Body of pancreas (tissue), 4 donors: ENCODE measurements at places on chromosomes 5 and 9.

- no peak for DNase-seq
Measured at GRCh38 chr9:20307621-20308020, 314.7 kb downstream of the MLLT3 start.

GRCh38 chr5:36646507-36647023 is 40.2 kb downstream of the SLC1A3 start:
- DNase-seq, result no peak

- no peak for DNase-seq
Measured at GRCh38 chr5:154479160-154479943, 1.3 kb upstream of the HAND1 start.

DNA sequence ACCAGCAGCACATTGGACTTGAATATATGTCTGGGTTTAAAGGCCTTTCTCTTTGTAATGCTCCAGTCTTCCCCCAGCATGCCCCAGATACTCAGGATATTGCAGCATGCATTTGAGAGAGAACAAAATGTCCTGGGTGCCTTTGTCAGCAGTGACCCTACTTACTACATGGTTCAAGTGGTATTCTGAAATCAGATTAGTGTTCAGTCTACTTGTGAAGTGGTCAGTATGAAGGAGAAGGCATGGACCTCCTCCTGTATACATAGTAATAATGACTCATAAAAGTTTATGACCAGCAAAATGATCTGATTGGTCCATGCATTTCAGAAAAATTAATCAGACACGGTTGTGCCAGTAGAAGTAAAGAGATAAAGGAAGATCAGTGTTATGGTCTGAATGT is 25.4 kb downstream of the GPR21 start:
- no peak for DNase-seq

DNA sequence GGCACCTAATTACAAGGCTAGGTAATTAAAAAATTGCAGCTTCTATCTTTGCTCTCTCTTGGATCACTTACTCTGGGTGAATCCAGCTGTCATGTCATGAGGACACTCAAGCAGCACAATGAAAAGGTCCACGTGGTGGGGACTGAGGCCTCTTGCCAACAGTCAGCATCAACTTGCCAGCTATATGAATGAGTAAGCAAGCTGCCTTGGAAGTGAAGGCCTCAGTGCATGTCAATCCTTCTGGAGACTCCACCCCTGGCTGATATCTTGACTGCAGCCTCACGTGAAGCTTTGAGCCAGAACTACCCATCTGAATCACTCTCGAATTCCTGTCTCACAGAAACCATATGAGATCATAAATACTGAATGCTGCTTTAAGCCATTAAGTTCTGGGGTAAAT is 140.5 kb downstream of the SNX18 start:
- no peak for DNase-seq

DNA sequence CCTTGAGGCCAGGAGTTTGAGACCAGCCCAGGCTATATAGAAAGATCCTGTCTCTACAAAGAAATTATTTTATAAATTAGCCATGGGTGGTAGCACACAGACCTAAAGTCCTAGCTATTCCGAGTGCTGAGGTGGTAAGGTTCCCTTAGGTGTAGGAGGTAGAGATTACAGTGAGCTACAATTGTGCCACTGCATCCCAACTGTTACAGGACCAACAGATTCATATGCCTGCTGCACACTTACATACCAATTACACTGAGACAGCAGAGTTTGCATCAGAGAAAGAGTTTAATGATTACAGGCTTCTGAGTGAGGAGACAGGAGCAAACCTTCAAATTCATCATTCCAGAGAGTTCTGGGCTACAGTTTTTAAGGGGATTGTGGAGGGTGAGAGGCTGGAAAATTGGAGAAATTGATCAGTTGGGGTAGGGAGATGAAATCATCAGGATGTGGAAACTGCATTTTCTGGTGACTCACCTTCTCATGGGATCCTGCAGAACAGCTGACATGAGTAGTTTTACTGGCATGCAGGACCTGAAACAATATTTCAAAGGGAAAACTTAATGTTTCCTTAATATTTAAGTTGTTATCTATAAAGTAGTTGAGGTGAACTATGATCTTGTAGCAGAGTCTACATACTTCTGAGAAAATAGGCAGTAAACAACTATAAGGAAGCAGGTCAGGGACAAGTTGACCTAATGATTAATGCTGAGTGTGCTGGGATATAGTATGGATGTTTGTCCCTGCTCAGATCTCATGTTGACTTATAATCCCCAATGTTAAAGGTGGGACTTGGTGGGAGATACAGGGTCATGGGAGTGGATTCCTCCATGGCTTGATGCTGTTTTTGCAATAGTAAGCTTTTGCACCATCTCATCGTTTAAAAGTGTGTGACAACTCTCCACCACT is 54.7 kb downstream of the ANXA2R start:
- no peak for DNase-seq

- DNase-seq, result peak; percentile 90
Measured at GRCh38 chr9:70258692-70259511, at the start of gene SMC5. Gene SMC5, plus strand, starts transcription at chr9:70258978. Its CDS starts 101 bp downstream, at chr9:70259079.

DNA sequence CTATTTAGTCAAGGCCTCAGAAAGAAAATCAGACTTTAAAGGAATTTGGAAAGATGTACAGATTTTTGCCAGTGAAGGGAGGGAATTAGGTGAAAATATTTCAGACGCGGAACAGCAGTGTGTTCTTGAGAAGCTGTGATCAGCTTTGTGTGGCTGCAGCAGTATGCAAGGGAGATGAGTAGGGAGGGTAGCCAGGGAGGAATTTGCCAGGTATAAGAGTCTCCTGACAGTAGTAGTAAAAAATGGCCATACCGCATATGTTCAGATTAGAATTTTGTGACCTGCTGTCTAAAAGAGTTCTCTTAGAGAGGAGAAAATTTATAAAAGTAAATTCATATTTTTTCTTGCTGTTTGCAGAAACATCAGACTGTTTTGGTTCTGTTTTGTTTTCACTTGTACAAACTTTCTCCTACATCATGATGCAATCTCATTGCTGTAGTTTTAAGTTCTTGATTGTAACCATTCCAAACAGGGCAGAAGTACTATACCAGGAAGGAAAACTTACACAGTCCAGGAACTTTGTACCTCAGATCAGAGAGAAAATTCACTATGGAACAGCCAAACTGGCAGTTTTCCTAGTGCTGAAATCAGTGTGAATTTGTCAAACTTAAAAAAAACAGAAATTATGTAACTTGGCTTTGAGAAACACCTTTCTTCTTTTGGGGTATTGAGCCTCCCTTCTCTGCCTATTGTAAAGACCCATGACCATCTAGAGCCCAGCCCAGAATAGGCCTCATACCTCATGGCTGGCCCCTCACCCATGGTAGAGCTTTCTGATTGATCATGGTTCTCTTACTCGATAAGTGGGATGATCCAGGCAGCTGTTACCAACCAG is 78.4 kb upstream of the NR3C1 start:
- DNase-seq, result no peak

GRCh38 chr5:1338506-1339070 is 6.3 kb downstream of the CLPTM1L start:
- DNase-seq, result no peak
